SJSA1 (cell line): ENCODE measurements at places on chromosomes 7 and 10.

DNA sequence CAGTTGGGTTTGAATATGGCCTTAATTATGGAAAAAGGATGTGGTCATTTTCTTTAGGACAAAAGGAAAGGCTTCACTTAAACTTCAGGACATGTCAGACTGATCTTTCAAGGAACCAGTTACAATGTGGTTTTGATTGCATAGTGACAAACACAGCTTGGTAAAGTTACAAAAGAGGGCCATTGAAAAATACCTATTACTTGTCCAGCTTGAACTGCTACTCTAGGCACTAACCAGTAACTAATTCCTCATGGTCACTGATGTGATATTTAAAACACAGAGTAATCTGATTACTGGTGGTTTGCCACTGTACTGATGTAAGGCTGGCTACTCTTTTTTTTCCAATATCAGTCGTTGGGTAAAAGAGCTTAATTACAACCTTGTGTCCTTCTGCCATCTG, 22.6 kb downstream of the TES start:
- DNase-seq, result no peak

- no peak for DNase-seq
Measured at GRCh38 chr7:80232979-80233724, 98.5 kb downstream of the GNAI1 start.

GRCh38 chr7:108063520-108063933, 60.6 kb upstream of the LAMB1 start:
- no peak for DNase-seq

DNA sequence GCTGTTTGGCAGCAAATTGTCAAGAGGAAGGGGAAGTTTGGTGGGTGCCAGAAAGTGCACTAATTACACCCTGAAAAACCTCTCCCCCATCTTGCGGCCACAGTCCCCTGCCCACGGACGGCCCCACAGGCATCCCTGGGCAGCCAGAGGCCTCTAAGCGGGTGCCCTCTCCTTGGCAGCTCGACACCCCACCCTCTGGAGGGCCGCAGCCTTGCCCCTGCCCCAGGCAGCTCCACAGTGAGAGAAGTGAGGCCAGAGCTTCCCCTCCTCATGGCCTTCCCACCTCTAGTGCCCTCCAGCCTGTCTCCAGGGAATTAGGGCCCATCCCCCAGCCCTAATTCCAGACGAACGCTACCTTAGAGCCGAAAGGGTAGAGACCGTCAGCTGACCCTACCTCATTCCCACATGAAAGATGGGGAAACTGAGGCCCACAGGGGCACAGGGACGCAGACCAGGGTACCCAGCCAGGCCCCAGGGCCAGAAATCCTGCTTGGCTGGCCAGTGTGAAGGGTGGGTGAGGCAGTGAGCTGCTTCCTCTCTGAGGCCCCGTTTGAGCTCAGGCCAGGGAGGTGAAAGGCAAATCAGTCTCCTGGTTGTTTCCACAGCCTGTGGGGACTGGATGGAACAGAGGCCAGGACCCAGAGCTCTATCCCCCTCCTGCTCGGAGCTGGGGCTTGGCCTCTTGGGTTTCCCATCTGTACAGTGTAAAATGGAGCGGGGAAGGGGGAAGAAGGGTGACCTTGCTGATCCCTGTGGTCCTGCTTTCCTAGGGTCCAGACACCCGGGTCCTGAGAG, 10.0 kb downstream of the ZCCHC24 start:
- DNase-seq, result no peak

GRCh38 chr7:30247541-30248401, 36.6 kb upstream of the ZNRF2 start:
- no peak for DNase-seq

GRCh38 chr7:27194686-27195379, 5.1 kb downstream of the HOXA13 start:
- no peak for DNase-seq

DNA sequence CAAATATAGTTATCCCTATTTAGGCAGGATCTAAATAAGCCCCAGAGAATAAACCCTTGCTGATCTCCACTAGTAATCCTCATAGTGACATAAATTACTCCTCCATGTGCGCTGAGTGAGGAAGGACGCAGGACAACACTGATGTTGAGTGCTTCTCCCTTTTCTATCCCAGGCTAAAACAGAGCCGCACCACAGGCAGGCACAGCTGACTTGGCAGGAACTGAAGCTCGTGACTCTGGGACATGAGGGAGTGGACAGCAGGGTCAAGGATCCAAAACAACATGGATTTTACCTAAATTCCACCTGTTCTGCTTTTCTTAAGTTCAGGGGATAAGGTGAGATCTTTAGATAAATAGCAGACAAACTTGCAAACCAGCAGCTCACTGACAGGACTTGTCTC, 46.0 kb downstream of the VOPP1 start:
- DNase-seq, result no peak

- DNase-seq, result no peak
Measured at GRCh38 chr10:108615576-108616320, 1307.6 kb downstream of the XPNPEP1 start.

GRCh38 chr7:34011017-34011695, 105.8 kb downstream of the BMPER start:
- no peak for DNase-seq

GRCh38 chr7:22786290-22786932, 36.2 kb downstream of the TOMM7 start:
- no peak for DNase-seq

DNA sequence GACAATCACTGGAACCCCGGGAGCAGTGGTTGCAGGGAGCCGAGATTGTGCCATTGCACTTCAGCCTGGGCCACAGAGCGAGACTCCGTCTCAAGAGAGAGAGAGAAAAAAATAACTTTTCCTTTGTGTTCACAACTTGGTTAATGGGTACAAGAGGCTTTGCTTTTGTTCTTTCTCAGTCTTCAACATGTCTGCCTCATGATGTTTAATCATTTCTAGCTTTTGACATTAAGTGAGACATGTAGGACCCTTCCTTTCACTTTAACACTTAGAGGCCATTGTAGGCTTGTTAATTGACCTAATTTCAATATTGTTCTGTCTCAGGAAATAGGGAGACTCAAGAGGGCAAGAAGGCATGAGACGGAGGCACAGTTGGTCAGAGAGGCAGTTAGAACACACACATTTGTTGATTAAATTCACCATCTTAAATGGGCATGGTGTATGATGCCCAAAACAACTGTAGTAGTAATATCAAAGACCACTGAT, 9.3 kb upstream of the CRCP start:
- no peak for DNase-seq
